ENCODE measurements at places on chromosomes 12 and 14. TPM values are rescaled to one million over a fixed set of nuclear protein-coding genes. Genes with fewer than 3 reads are reported as not detected.

The NID2 gene
- total RNA-seq: 3.4 TPM

The RNASE7 gene
- total RNA-seq: 2.2 TPM

The HOXC6 gene
- not detected for total RNA-seq

The CPSF6 gene
- total RNA-seq: 31.4 TPM

The FAM186B gene
- total RNA-seq: 0.07 TPM

The LMO3 gene
- 10.9 TPM for total RNA-seq

The NINJ2 gene
- total RNA-seq: not detected

The TMCC3 gene
- total RNA-seq: 7.6 TPM

The ARG2 gene
- 18.3 TPM for total RNA-seq
